Fibroblast of skin of scalp (primary cell): ENCODE measurements at places on chromosomes 6 and 20.

GRCh38 chr20:50848846-50849673, 54.2 kb downstream of the BCAS4 start:
- no peak for DNase-seq

DNA sequence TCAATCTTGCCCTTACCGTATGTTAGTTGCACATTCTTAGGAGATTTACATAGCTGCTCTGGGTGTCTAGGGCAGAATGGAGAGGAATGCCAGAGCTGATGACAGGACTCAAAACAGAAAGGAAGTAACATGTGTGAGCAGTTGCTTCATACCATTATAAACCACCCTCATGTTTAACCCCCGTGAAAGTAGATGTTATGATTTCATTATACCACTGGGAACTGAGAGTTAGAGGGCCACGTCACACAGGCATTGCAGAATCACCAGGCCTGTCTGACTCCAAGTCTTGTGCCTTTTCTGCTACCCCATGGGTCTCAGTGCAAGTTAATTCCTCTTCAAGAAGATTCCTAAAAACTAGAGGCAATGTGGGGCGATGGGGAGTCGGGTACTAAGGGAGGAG, 23.5 kb upstream of the SIM1 start:
- DNase-seq, result peak; percentile 81

DNA sequence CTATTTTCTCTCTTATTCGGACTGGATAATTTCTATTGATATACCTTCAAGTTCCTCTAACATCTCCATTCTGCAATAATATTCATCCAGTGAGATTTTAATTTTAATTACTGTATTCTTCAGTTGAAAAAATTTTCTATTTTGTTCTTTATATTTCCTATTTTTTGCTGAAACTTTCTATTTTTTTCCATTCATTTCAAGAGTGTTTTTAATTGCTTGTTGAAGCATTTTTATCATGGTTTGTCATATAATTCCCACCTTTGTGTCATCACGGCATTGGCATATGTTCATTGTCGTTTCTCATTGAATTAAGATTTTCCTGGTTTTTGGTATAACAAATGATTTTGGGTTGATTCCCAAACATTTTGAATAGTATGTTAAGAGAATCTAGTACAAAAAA, 214.9 kb upstream of the HDDC2 start:
- no peak for DNase-seq

- DNase-seq, result peak; percentile 77
Observed at GRCh38 chr20:17680836-17681725, 961 bp downstream of the RRBP1 start.

DNA sequence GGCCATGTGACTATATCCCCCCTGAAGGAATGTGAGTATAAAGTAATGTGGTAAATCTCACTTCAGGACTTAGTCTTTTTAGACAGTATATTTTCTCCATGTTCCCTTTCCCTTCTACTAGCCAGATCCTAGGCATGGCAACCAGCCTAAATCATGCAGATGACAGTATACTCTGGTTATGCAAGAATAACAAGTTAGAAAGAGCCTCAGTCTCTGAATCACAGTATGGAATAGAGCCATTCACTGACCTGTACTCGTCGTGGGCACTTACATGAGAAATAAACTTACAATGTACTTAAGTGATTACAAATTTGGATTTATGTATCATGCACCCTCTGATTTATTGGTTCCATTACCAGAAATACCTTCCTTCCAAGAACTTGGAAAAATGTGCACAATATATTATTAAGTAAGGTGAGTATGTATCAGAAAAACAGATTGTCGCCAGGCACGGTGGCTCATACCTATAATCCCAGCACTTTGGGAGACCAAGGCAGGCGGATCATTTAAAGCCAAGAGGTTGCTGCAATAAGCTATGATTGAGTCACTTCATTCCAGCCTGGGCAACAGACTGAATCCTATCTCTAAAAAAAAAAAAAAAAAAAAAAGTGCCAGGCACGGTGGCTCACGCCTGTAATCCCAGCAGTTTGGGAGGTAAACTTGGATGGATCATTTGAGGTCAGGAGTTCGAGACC, 25.1 kb upstream of the FAM8A1 start:
- peak; percentile 53 for DNase-seq

DNA sequence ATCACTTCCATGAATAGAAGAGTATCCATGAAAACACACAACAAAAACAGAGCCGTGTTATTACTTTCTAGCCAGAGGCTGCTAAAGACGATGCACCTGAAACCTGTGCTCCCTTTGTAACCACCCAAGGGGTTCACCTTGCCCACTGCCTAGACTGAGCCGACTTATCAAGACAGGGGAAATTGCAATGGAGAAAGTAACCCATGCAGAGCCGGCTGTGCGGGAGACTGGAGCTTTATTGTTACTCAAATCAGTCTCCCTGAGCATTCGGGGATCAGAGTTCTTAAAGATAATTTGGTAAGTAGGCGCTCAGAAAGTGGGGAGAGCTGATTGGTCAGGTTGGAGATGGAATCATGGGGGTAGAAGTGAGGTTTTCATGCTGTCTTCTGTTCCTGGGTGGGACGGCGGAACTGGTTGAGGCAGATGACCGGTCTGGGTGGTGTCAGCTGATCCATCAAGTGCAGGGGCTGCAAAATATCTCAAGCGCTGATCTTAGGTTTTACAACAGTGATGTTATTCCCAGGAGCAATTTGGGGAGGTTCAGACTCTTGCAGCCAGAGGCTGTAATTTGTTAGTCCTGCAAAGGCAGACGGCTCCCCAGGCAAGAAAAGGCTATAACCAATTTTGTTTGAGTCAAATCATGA, 366.6 kb downstream of the PREX1 start:
- DNase-seq, result no peak

DNA sequence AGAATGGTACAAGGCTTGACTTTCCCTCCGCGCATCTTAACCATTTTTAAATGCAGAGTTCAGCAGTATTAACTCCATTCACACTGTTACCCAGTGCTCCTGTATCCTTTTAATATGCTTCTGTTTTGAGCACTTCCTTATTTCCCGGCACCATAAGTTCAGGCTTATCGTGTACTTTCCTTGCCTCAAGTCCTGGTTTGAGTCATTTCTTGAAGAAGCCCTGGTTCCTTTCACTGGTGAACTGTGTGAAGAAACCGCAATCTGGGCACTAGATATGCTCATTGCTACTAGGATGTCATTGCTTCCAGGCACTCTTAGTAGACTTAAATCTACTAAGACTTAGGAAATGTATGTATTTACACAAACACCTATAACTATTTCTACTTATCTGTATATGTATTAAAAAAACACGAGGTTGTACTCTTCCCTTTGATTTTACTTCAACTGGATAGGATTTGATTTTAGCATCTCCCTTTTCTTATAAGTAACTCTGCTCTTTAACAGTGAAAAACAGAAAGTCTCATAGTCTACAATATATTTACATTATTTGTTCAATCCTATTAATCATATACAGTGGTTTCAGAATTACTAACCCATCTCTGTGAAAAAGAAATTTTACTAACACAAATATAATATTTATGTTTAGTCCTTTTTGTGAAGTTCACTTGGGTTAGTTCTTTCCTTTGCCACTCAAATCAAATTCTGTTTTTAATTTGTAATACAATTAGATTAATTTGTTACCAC, 135.5 kb downstream of the CDKAL1 start:
- no peak for DNase-seq

DNA sequence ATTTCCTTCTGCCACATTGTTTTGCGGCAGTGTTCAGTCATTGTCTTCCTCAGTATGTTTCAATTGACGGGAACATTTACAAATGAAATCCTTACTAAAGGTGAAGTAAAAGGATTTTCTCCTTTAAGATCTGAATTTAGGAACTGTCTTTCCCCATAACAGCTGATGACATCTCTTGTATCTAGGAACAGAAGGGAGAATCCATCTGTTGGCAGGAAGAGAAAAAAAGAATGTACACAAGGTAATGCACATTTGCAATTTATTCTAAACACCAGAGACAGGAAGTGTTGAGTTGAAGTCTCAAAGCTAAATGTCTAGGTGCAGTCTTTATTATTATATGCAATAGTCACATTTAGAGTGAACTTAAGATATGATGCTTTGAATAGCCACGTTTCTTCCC, 334.5 kb downstream of the HDGFL1 start:
- no peak for DNase-seq
